ENCODE measurements at places on chromosomes 3 and 15. TPM values are rescaled to one million over a fixed set of nuclear protein-coding genes. Genes with fewer than 3 reads are reported as not detected.

- DNase-seq: no peak
Observed at GRCh38 chr15:69976366-69976994, 121.2 kb downstream of the TLE3 start.

GOLGA6A gene
- polyA plus RNA-seq: 0.06 TPM

CCDC9B gene
- 0.85 TPM for polyA plus RNA-seq

- DNase-seq: no peak
Observed at GRCh38 chr15:88476635-88477060, 9.1 kb downstream of the MRPS11 start.

GRCh38 chr3:18987862-18988447, 160.4 kb upstream of the KCNH8 start:
- DNase-seq: no peak

GRCh38 chr3:161552984-161553560, 56.5 kb downstream of the OTOL1 start:
- DNase-seq: no peak

DNA sequence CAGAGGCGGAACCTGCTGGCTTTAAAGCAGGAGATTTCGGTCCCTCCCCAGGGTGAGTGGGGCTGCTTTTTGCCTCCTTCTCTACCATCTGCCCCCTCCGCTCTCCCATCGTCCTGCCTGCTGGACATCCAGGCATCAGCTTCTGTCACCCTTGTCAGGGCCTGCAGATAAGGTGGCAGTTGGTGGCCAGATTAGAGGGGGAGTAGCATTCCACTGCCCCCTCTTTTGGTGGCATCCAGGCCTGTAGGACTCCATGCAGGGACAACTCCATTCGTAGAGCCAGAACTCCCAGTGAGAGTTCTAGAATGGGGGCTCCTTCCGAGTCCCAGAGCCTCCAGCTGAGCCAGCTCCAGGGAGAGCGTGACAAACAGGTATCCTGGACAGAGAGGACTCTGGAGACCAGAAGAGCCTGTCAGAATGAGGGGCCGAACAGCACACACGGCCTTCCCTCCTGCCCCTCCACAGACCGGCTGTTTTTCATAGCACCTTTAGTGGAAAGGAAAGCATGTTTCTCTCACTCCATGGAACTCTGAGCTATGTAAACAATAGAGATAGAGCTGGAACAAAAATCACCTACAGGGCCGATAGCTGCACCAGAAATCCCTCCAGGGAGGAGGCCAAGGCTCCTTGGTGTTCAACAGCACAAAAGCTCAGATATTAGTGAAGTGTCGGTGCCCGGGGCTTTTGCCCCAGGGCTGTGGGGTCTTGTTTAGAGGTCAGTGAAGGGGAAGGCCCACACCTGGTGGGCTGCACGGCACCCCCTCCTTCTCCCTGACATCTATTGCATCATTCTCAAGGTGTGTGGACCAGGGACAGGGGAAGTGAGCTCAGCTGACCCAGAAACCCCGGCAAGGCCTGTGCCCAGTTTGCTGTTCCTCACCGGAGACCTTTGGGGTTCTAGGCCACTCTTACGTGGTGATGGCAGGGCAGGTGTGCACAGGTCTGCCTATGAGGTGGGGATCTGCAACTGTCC, 34.2 kb downstream of the MAGEF1 start:
- no peak for DNase-seq

DNA sequence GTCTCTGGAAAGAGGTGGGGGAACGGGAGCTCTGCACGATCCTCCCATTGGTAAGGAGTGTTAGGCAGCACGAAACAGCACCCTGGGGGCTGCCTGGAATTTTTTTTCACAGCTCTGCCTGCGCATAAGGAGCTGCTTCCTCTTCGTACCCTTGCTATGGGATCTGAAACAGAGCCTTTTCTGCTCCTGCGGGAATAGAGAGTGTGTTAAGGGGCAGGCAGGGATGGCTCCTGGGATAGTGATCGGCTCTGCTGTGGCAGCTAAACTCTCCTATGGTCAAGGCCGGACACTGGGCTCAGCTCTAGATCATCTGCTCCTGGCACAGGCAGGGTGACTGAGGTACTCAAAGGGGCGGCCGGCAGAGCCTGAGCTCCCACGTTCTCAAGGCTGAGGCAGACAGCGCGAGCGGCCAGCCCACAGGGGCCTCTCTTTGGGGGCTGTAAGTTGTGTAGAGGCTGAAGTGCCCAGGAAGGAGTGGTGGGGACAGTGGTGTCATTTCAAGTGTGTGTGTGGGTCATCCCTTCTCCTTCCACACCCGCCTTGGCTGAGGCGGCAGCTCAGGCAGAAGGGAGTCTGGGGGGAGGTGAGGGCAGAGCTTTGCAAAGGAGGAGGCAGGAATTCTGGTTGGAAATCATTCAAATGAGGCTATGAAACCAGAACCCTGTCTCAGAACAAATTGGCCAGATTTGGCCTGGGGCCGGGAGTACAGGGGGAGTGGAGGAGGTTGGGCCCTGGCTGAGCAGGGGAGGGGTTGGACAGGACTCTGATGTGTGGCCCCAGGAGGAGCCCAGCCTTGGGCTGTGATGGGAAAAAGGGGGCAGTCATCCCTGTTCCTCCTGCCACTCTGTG, 31.0 kb downstream of the EPHB3 start:
- no peak for DNase-seq

- DNase-seq: no peak
Observed at GRCh38 chr3:157101486-157101885, 58.5 kb downstream of the CCNL1 start.

DNA sequence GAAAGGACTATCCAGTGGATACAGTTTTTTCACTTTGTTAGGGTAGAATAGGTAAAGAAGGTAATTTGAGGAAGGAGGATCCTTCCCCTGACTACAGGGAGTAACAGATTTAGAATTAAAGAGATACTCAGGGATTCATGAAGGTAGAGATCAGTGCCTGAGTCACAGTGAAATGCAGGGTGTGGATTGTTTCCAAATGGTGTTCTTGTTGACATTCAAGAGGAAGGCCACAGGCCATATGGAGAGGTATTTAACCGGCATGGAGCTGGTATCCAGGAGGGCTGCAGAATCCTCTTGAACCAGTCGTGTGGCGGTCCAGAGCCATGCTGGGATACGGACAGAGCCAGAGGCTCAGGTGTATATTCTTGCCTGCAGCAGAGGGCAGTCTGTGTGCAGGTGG, 28.2 kb downstream of the GYG1 start:
- no peak for DNase-seq

- DNase-seq: no peak
Observed at GRCh38 chr3:135447483-135447882, 518.0 kb upstream of the PPP2R3A start.

DNA sequence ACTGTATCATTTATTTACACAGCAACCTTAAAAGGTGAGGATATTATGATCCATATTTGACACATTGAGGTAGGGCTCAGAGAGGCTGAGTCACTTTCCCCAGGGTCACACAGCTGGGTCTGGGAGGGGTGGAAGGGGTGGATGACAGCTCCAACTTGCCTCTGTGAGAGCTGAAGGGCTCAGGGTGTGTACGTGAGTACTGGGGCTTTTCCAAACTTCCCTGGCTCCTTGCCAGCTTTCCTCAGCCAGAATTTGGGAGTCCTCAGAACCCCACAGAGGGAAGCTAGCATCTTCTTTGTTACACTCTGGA, 58.3 kb upstream of the SLC6A11 start:
- DNase-seq: no peak

GRCh38 chr3:111332488-111333080, 209.4 kb upstream of the CD96 start:
- no peak for DNase-seq

GRCh38 chr15:101052681-101053121, 133.5 kb downstream of the LRRK1 start:
- no peak for DNase-seq

DNA sequence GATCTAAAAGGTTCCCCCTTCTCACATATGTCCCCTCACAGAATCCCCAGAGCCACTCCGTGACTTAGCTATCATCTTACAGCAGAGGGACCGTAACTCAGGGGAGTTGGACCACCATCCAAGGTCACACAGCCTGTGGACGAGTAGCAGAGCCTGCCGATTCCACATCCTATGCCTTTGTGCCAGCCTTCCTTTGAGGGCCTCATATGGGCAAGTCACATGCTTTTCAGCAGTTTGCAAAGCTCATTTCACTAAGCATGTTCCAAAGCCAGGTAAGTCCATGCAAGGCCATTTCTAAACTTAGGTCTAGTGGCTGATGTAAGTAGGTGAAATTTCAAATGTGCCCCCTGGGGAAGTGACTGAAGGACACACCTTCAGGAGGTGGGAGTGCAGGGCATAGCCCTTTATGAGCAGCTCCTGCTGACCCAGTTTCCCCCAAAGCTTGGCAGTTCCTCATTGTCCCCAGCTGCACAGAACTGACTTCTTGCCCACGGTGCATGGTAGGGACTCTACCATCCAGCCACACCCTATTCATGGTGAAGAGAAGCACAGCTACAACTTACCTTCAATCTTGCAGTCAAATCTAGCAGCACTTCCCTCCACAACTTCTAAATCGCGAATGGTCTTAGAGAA, 33.3 kb upstream of the HACD2 start:
- DNase-seq: no peak

- no peak for DNase-seq
Observed at GRCh38 chr3:74443102-74443501, 171.4 kb downstream of the CNTN3 start.

GRCh38 chr3:13745636-13746035, 134.2 kb downstream of the WNT7A start:
- no peak for DNase-seq

SPINK8 gene
- not detected for polyA plus RNA-seq

FBXO40 gene
- polyA plus RNA-seq: not detected

DNA sequence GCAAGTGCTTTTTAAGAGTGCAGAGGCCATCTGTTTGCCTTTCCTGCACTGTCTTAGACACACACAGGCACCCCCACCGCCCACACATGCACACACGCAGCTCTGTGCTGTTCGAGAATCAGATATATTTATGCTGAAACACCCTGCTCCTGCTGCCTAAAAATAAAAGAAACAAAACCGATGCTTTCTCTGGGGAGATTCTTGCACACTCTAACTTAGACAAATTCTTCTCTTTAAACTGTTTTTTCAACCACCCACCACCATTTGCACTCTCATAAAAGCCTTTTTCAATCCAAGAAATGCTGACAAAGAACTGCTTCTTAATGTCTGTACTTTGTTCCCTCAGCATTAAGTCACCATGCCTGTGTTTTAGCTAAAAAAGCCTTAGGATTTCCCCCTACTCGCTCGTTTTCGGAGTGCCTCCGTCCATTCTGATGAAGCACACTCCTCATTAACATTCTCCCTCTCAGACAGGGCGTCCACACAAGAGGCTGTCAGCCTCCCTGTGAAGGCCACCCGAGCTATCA, 26.2 kb downstream of the SLC12A8 start:
- DNase-seq: no peak

- DNase-seq: no peak
Observed at GRCh38 chr15:62469478-62469873, 304.4 kb upstream of the C2CD4B start.

- no peak for DNase-seq
Observed at GRCh38 chr3:186605078-186605477, 7.8 kb upstream of the AHSG start.

- no peak for DNase-seq
Observed at GRCh38 chr3:121574449-121574848, 6.7 kb downstream of the ARGFX start.

- DNase-seq: no peak
Observed at GRCh38 chr3:45670991-45671390, 18.2 kb upstream of the SACM1L start.

DNA sequence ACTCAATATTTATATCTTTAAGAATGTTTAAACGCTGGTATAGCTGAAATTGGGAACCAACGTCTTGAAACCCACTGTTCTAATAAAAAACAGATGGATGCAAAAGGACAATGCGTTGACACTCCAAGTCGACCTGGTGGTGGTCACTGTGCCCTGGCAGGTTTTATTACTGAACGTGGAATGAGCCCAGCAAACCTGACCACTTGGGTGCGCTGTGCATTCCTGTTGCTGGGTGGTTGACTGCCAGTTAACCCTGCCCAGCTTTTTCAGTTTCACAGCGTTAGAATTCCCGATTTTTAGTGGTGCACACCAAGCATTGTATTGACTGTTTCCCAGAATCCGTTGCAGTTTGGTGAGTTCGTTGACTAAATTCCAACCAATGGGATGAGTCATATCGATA, 384.4 kb downstream of the OCA2 start:
- no peak for DNase-seq

DNA sequence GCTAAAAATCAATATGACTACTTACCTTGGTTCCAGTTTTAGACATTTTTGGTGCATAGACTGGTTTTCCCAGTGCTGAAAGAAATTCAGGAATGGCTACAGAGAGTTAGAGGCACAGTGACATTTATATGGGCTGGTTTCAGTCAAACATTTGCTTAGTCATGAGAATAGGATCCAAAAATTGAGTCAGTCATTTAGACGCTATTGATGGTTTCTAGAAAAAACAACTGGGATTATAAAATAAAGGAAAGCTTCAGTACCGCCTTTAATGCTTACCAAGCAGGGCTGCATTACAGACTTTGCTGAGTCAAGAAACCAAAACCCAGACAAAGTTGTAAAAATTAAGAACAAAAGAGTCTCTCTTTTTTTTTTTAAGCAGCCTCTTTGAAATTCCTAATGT, at the start of gene CRYGS:
TSS of gene CRYGS (minus strand) at position 100 of the 400 bp plus-strand sequence. CDS start at position 46, 54 bp downstream.
- no peak for DNase-seq

DNA sequence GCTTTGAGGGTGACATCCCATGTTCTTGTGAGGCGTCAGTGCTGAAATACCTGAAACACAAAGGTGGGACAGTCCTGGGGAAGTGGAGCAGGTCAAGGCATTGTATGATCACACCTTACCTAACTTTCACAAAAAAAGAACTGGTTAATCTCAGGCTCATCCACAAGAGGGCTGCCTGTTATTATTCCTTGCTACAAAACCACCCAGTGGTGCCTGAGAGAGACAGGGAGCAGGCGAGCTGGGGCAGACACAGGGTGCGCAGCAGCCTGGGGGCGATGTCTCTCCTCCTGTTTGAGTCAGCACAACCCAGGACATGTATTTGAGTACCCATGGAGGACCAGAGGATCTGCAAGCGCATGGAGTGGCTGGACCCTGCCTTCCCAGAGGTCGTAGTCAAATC, 316.8 kb upstream of the ATP10A start:
- DNase-seq: no peak

GRCh38 chr15:58916962-58917361, 16.5 kb downstream of the SLTM start:
- no peak for DNase-seq

DNA sequence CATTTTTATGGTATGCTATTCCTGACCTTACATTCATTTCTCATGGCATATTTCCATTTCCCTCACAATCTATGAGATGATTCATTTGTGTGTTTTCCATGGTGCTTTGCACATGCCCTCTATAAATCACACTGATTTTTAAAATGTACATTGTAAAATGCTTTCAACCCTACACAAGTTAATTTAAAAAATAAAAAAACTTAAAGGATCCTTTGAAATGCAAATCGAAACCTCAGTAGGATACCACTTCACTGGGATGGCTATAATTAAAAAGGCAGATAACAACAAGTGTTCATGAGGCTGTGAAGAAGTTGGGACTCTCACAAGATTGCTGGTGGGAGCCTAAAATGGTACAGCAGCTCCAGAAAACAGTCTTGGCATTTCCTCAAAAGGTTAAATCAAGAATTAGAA, 83.5 kb downstream of the FMN1 start:
- no peak for DNase-seq

DUOXA2 gene
- not detected for polyA plus RNA-seq

CD200R1 gene
- 0.40 TPM for polyA plus RNA-seq
